ENCODE measurements at places on chromosomes 1 and 21.
A peak's percentile ranks its signal among the peaks of the same experiment; 100 is the strongest.

GRCh38 chr1:88892357-88892877 lies 1.1 kb upstream of the GTF2B start:
- DNase-seq, result no peak

- no peak for DNase-seq
Observed at GRCh38 chr1:100440075-100440809, 87.9 kb downstream of the CDC14A start.

- no peak for DNase-seq
Observed at GRCh38 chr21:34695434-34695833, 26.6 kb downstream of the CLIC6 start.

GRCh38 chr1:119097380-119097779 lies 43.1 kb downstream of the WARS2 start:
- DNase-seq, result peak; percentile 20

DNA sequence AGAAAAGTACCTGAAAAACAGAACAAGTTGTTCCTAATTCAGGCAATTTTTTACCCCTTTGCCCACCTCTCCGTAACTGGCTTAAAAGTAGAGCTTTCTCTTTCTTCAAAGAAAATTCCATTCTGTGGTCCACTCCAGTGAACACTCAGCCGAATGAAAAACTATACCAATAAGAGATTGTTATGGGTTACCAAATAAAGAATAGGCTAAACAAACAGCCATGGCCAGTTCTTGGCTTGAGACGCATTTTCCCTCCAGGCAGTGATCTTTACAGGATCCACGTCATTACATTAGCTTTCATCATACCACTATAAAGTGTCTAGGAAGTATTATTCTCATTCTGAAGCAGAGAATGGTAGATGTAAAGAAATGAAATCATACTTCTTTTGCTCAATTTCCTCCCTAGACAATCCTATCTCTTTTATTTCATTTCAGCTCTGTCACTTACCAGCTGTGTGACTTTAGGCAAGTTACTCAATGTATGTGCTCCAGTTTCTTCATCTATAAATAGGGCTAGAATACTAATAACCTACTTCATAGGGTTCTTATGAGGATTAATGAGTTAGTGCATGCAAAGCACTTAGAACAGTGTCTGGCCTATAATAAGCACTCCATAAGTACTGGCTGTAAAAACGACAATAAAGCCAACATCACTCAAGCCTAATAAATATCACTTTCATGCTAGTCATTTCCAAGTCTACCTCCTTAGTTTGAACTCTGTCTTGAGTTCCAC lies 26.5 kb upstream of the TRIM45 start:
- no peak for DNase-seq

DNA sequence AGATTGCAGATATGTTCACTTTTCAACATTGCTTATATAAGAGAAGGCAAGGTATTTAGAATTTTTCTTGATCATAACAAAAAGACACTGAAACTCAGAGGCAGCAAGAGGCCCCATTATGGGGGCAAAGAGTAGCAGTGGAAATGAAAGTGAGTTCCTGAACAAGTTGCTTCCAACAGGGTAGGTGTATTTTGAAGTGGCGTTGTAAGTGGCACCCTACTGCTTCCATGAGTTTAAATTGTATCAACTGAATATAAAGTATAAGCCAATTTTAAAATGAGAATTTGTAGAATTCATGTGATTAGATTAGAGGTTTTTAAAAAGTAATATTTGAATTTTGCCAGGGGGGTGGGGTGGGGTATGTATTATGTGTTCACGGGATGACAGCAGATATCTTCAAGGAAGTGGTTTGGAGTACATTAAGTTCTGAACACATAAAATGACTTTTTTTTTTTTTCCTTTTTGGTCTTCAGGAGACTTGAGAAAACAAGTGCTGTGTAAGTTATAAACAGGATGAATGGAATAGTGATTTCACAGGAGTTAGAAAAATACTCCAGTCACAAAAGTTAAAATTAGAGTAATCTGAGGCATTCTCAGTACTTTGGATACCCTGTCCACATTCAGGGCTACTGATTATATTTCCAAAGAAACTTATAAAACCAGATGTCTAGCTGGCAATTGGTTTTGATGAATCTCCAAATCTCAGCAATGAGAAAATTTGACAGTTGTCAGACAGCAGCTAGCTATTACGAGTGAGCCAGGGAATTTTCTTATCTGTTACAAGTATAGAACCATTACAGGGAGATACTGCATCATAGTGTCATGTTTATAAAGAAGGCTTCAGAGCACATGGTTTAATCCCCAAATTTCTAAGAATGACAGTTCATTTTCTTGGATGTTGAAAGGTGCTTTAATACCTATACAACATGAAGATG lies 182.0 kb downstream of the ST6GALNAC3 start:
- DNase-seq, result no peak

DNA sequence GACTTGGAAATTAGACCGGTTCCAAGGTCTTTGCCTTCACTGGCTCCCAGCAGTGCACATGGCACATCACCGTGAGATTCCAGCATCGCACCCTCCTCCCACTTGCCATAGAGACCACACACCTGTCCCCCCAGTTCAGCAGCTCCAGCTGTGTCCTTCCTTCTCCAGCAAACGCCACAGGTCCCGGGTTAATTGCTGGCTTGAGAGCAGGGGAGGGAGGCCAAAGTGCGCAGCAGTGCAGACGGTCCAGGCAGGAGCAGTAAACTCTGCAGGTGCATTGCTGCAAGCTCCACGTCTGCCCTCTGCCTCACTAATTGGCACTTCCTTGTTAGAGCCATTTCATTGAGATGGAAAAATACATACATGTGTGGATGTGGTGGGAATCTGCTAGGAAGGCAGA lies 65.3 kb downstream of the KLHDC7A start:
- no peak for DNase-seq

DNA sequence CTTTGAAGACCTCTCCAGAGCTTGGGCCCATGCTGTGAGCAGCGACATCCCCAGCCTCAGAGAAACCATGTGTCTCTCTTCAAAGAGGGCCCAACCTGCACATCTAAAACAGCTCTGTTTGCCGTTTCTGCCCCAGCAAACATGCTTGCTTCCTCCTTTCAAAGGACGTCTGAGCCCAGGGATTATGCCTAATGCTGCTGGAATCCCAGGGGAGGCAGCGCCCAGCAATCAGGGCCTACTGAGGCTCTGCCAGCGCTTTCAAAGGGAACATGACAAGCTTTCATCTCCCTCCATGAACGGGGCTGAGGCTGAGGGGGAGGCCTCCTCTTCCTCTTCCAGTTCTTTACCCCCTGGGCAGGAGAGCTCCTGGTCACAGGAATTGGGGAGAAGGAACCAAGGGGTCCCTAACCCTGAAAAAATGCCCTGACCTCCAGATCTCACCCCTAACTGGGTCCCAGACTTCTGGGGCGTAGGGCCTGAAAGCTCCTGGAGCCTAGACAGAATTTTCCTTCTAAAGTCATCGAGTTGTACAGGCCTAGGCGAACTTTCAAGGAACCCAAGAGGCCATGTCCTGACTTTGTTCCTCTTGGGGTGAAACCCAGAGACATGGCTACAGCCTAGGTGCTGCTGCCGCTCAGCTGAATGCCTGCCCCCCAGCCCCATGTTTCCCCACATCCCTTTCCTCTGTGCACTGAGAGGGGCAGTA lies 13.4 kb upstream of the ASCL5 start:
- DNase-seq, result no peak

DNA sequence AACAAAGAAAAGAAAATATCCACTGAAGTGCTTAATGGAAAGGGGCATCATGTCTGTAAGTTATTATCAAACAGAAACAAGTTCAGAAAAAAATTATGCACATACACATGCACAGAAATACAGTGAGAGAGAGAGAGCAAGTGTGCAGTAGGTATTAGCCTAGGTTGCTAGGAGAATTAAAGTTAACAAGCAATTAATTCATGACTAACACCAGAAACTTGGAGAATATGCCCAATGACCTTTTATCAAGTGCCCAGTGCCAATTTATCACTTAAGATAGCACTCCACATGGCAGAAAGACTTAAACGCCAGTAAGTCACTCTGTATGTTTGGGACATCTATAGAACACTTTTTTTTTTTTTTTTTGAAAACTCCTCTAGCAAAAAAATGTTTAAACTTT lies 56.2 kb upstream of the SLC16A1 start:
- DNase-seq, result no peak

DNA sequence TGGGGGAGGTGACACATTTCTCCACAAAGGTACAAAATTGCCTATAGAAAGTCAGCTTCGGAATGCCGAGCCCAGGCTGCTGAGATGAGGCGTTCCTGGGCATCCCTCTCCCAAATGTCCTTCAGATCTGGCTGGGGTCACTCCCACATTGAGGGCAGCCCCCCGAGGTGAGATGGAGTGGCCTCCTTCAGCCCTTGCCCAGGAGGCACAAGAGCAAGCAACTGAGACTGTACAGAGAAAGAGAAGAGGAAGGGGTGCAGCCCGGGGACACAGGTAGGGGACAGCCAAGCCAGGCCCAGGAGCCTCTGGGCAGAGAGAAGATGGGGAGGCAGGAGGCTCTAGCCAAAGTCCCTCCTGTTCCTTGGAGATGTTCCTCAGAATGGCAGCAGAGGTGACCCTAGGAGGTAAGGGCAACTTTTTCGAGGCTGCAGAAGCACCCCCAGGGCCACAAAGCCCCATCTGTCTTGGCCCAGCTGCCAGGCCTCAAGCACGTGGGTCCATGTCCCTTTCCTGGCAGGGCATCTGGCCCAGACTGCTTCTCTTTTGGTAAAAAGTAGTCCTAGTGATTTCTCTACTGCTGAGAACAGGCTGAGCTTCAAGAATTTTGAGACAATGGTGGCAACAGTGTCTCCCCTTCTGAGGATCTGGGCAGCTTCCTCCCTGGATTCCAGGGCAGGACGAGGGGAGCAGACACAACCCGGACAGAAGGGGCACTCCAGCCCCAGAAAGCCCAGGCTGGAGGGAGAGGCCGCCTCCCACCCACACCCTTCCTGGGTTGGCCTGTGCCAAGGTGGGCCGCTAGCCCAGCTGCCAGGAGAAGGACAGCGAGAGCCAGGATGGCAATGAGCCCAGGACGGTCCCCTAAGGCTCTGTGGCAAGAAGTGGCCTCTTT lies 68.0 kb downstream of the LRRN2 start:
- no peak for DNase-seq

DNA sequence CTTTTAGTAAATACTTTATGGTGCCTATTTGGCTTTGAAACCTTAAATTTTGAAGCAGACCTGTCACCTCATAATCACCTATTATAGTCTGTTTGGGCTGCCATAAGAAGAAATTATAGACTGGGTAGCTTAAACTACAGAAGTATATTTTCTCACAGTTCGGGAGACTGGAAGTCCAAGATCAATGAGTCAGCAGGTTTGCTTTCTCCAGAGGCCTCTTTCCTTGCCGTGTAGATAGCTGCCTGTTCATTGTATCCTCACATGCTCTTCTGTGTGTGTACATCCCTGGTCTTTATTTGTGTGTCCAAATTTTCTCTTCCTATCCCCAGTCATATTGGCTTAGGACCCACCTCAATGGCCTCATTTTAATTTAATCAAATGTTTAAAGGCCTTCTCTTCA lies 518.2 kb downstream of the ADGRL2 start:
- no peak for DNase-seq

GRCh38 chr1:53341521-53341895 lies 13.6 kb upstream of the LRP8 start:
- DNase-seq, result no peak

DNA sequence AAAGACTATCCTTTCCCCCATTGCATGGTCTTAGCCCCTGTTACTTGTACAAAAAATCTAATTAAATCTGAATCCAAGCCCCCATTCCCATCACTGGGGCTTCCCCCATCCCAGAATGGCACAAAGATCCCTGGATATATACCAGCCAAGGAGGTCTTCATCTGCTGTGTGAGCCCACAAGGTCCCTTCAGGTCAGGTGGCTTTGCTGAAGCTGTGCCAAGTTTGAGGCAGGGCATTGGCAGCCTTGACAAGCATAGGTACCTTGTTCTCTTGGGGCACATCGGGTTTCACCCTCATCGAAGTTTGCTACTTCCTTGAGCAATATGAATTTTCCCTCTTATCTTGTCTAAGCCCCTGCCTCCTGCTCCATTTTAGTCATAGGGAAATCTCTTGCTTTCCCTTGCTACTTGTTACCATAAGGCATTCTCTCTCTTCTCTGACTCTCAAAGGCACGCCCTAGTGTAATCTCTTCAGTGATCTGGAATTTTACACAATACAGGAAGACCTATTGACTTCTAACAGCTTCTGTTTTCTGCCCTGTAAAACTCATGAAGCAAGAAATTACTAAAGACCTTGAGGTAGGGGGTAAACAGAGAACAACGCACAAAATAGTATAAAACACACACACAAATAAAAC lies 71.4 kb upstream of the COG2 start:
- no peak for DNase-seq

DNA sequence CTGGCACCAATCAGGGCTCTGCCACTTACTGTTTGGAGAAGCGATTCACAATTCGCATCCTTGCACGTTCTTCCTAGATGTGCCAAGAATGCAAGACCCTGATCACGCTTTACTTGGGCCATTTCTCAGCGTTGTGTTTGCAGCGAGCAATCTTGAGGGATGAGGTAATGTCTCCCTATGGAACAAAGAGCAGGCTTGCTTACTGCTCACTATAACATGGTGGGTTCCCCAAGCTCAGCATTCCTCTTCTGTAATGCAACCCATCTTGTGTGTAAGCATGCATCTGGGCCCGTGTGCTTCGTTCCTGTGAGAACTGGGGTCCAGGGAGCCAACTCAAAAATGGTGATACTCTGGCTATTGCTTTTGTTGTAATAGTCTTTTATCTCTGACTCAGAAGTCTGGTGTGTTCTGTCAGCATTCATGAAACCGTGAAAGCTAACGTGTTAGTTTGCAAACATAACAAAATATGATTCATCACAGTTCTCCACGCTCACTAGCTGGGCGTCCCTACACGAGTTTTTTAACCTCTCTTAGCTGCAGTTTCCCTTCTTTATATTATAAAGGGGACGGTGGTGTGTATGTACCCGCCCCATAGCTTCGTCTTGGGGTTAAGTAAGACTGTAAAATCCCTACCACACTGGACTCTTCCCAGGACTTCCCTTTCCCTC lies 33.3 kb downstream of the DNTTIP2 start:
- DNase-seq, result peak; percentile 43

DNA sequence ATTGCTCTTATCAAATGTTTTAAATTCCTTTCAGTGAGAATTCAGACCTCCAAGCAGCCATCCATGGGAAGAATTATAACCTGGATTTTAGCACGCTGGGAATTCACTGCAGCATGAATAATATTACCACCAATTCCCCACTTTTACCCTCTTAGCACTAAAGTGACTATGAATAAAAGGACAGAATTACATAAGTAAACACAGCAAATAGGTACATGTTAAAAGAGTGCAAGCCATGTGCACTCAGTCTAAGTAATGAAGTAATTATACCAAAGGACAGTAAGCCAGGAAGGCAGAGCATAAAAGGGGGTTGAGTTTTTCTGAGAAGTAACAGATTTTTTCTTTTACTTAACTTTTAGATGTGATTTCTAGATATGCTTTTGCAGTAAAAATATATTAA lies 176.3 kb downstream of the DENND1B start:
- DNase-seq, result no peak

- no peak for DNase-seq
Observed at GRCh38 chr1:31568895-31569595, 7.3 kb upstream of the TINAGL1 start.

GRCh38 chr1:193404236-193404635 lies 217.8 kb upstream of the B3GALT2 start:
- DNase-seq, result no peak

GRCh38 chr1:24337455-24337854 lies 18.3 kb downstream of the GRHL3 start:
- DNase-seq, result no peak

- DNase-seq, result no peak
Observed at GRCh38 chr1:14880456-14881316, 272.9 kb upstream of the TMEM51 start.

- DNase-seq, result no peak
Observed at GRCh38 chr1:7644086-7644485, 127.0 kb upstream of the VAMP3 start.
